ENCODE measurements at places on chromosomes 12 and 14.

DNA sequence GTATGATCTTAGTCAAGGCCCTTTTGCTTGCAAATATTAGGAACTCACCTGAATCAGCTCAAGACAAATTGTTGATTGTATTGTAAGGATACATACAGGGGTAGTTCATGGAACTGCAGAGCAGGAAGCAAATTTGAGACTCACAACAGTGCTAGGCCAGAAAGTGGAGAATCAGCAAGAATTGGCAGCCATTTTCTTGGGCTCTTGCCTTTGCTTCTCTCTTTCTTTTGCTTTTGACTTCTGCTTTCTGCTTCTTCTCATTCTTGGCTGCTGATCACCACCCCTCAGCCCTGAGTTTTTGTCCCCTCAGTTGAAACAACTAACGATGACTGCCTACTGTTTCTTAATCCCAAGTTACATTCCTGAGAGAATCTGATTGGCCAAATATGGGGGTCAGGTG lies 34.8 kb downstream of the KCNK13 start:
- DNase-seq: no peak

GRCh38 chr12:121797937-121798786 lies 4.7 kb upstream of the RHOF start:
- DNase-seq: no peak

GRCh38 chr12:45833401-45833800 lies 103.9 kb downstream of the ARID2 start:
- no peak for DNase-seq

- no peak for DNase-seq
Measured at GRCh38 chr12:7937833-7938506, 2.0 kb upstream of the SLC2A3 start.

DNA sequence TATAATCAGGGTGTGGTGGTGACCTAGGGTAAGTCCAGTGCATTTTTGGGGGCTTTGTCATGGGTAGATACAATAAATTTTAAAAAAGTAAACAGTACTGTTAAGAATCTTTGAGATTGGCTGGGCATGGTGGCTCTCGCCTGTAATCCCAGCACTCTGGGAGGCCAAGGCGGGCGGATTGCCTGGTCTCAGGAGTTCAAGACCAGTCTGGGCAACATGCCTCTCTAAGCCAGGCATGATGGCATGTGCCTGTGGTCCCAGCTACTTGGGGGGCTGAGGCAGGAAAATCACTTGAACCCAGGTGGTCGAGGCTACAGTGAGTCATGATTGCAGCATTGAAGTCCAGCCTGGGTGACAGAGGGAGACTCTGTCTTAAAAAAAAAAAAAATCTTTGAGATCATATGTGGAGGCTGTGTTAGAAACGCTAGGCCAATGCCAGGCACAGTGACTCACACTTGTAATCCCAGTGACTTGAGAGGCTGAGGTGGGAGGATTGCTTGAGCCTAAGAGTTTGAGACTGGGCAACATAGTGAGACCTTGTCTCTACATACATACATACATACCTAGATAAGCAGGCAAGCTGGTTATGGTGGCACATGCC lies 67.7 kb downstream of the PRKCH start:
- DNase-seq: no peak

DNA sequence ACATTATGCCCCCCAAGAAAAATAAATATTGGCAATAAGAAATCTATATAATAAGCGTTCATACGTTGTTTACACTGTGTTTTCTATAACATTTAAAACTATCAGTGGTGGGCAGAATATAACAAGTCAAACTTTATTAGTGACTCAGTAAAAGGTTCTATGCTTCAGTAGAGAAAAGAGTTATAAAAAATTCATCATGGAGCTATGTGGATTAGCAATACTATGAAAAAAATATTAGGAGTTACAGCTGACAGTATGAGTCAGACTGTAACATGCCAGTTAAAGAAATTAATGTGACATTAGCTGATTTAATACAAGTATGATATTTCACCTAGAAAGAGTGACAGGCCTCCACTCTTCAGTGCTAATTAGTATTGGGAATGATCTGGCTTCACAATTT lies 125.1 kb upstream of the GARIN6 start:
- no peak for DNase-seq

DNA sequence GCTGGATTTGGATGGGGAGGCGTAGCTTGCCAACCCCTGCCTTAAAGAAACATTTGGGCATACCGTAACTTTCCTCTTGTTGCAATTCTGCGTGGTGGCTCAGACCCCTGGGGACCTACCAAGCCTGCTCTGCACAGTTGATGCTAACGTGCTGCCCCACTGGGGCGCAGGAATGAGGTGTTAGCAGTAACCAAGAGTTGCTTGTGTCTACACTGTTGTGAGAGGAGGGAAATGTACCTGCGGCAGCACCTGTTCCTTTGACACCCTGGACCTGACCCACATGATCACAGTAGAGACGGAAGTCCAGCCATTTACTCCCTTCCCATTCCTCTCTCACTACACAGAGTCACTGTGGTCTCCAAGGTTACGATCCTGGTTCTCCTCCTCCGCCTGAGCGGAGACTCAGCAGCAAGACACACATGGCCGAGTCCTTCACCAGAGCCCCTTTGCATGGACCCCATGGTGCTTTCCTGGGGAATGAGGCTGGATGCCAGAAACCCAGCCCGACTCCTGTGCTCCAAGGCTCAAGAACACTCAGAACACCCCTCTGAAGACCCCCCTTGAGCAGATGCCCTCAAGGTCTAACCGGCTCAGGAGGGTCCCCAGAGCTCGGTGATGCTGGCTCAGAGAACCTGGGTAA lies 84.8 kb downstream of the FBXL14 start:
- DNase-seq: no peak

- no peak for DNase-seq
Measured at GRCh38 chr12:3871356-3871755, 1.8 kb downstream of the PARP11 start.

DNA sequence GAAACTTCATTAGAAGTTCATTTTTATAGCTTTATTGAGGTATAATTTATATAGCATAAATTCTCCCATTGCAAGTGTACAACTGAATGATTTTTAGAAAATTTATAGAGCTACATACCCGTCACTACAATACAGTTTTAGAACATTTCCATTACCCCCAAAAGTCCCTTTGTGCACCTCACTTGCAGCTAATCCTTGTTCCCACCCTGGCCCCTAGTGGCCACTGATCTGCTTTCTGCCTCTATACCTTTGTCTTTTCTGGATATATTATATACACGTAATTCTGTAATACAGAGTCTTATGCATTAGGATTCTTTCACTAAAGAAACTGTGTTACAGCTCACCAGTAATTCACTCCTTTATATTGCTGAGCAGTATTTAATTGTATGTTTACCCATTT lies 145.1 kb upstream of the DIO2 start:
- DNase-seq: no peak

DNA sequence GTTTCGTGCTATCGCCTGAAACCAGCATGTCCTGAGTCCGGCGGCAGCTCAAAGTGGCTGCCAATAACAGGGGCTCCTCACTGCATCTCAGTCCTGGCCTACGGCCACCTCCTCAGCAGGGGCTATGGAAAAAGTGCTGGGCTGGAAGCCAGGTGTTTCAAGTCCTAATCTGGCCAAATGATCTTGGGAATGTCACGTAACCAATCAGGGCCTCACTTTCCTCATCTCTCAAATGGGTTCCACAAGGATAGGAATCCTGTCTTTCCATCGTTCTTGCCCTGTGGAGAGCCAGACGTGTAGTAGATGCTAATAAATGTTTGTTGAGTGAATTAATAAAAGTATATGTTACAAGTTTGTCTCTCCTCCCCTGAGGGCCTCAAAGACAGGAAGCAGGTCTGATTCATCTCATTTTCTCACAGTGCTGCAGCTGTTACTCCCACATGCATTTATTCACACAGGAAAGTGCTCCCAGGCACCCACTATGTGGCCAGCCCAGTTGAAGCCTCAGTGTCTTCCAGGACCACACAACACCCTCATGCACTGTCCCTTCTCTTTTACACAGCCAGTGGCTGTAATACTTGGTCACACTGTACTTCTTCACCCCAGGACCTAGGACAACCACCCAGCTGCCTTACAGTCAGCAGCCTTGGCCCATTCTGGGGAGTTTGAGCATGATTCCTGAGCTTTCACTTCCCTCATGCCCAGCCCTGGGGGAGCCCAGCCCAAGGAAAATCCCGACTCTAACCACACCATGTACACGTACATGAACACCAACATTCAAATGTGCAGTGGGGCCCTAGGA lies 5.0 kb downstream of the CMKLR1 start:
- no peak for DNase-seq

DNA sequence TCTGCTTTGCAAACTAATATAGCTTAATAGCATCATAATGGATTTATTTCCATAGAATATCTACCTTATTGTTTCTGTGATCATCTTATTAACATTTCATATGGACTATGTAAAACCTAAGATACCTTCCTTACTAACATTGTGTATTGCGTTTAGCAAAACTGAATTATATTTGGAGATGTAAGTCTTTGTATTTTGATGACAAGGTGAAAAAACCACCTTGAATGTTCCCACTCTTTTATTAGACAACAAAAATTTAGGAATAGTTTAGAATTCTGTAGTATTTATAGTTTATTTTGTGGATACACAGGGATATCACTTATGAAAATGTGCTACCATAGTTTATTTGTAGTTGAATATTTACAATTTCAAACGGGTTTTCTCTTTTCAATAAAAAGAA lies 32.0 kb downstream of the RASSF8 start:
- DNase-seq: no peak

DNA sequence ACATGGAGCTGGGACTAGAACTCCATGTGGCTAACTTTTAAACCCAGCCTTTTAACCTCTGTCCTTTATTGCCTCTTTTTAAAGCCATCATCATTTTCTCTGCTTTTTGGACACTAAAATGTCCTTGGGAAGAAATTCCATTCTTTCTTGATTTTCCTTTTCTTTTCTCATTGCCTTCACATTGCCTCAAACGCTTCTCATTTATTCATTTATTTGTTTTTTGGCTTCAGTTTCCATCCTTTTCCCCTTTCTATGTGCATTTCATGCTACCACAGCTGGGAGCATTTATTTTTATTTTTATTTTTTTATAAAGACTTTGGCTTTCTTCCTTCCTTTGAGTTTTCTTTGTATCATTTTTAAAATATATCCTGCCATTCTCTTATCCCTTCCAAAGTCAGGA lies 212.2 kb downstream of the DACT1 start:
- no peak for DNase-seq

DNA sequence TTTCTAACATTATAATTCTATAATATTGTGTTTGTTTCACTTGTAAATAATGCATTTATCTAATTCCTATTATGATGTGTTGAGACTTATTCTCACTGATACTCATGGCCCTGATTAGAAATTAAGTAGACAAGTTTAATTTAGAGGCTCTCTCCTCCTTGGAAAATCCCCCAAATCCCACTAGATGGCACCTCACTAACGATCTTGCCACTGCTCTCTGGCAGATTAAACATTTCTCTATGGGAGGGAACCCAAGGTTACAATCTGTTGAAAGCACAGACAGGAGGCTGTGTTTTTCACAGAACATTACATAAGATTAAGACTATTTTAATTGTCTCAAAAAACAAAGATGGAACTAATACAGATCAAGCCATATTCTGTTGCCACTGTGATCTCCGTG lies 318.7 kb downstream of the LRFN5 start:
- no peak for DNase-seq

- DNase-seq: no peak
Measured at GRCh38 chr12:32893043-32893442, 3.5 kb downstream of the PKP2 start.

DNA sequence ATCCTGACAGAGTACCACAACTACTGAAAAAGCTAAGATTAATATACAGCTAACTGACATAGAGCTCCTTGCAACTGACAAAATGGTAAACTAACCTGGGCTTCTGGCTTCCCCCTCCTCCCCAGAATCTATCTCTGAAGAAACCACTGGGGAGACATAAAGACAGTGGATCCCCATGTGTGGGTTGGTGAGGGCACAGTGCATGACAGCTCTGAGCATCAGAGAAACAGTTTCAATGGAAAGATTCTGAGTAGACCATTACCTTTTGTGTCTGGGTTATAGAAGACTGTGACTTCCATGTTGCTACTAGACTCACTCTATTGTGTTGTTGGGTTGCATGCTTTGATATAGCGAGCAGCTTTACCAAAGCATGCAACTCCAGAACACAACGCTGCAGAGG lies 247.4 kb downstream of the EFCAB11 start:
- DNase-seq: no peak

- no peak for DNase-seq
Measured at GRCh38 chr12:89273525-89273924, 78.8 kb downstream of the DUSP6 start.

- no peak for DNase-seq
Measured at GRCh38 chr12:109447482-109447881, 29.6 kb downstream of the KCTD10 start.

DNA sequence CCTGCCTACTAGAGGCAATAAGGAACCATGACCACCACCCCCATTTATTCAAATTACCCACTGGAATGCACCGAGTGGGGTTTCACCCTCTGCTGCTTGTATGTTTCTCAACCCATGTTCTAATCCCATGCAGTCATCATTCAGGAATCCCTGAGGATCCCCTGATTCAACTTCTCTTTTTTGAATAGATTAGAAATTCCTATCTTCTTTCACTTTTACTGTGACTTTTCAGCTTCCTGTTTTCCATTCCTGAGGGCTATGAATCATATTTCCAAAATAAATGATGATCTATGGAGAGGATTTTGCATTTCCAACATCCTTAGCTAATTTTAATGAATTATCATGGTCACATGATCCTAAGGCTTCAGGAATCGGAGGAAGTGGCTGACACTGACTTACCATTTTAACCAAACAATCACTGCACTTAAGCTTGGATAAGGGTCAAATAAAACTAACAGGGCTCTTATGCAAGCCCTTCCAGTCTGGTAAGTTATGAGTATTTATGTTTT lies 19.4 kb upstream of the P2RX4 start:
- peak; percentile 87 for DNase-seq

- no peak for DNase-seq
Measured at GRCh38 chr12:22576065-22576464, 31.7 kb upstream of the C2CD5 start.

- no peak for DNase-seq
Measured at GRCh38 chr12:7693793-7694192, 1.8 kb downstream of the GDF3 start.

- DNase-seq: no peak
Measured at GRCh38 chr14:42163136-42163535, 556.5 kb downstream of the LRFN5 start.

DNA sequence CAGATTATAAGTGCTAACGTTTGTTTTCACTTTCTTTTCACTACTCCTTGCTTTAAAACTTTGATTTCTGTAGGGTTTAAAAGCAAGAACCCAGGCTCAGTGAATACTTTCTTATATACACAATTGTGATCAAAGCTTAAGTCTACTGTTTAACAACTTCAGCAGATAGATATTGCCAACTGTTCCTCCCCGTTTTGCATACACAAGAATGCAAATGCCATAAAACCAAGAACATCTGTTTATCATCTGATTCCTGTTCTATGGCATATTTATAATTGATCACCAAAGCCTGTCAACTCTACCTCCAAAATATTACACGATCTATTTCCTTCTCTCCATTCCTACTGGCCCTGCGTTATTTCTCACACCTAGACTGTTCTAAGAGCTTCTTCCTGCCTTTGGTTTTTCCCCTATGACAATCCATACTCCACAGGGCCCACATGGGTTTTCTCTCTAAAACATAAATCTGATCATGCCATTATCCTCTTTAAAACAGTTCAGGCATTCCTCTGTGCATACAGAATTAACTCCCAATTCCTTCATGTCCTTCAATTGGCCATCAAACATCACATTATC lies 15.9 kb downstream of the MED13L start:
- DNase-seq: no peak
